ENCODE measurements at places on chromosomes 7 and 10. TPM values are rescaled to one million over a fixed set of nuclear protein-coding genes. Genes with fewer than 3 reads are reported as not detected.
A peak's percentile ranks its signal among the peaks of the same experiment; 100 is the strongest.

- no peak for DNase-seq
- H3K36me3 ChIP-seq, result peaks cover 6% of the 10 kb centered on the region
- H3K4me3 ChIP-seq, result no peak overlapping the region
- H3K27me3 ChIP-seq, result no peaks in the 10 kb centered on the region
- H3K4me1 ChIP-seq, result peaks cover 9% of the 10 kb centered on the region
These were observed 163.8 kb downstream of the RGS10 start for GRCh38 chr10:119378737-119379067.

The DDX50 gene
- total RNA-seq, result 41.9 TPM

GRCh38 chr10:121609426-121610380, 11.5 kb upstream of the FGFR2 start:
- no peak overlapping the region for H3K4me3 ChIP-seq
- no peaks in the 10 kb centered on the region for H3K4me1 ChIP-seq
- no peak for DNase-seq
- no peaks in the 10 kb centered on the region for H3K36me3 ChIP-seq
- no peak overlapping the region for H3K27ac ChIP-seq
- no peaks in the 10 kb centered on the region for H3K27me3 ChIP-seq

- H3K4me3 ChIP-seq, result no peak overlapping the region
- DNase-seq, result no peak
- no peaks in the 10 kb centered on the region for H3K4me1 ChIP-seq
- no peaks in the 10 kb centered on the region for H3K36me3 ChIP-seq
These were observed 10.8 kb upstream of the SLC25A28 start for GRCh38 chr10:99630991-99631390.

GRCh38 chr10:88070080-88070880, 206.9 kb downstream of the PTEN start:
- no peak for DNase-seq
- H3K36me3 ChIP-seq, result no peaks in the 10 kb centered on the region
- no peak overlapping the region for H3K4me3 ChIP-seq
- H3K4me1 ChIP-seq, result peaks cover 29% of the 10 kb centered on the region
- no peak overlapping the region for H3K27ac ChIP-seq

- no peaks in the 10 kb centered on the region for H3K27me3 ChIP-seq
- no peak overlapping the region for H3K4me3 ChIP-seq
- no peaks in the 10 kb centered on the region for H3K4me1 ChIP-seq
- DNase-seq, result no peak
- H3K27ac ChIP-seq, result no peak overlapping the region
These were observed 166.7 kb downstream of the POU6F2 start for GRCh38 chr7:39144420-39144819.

DNA sequence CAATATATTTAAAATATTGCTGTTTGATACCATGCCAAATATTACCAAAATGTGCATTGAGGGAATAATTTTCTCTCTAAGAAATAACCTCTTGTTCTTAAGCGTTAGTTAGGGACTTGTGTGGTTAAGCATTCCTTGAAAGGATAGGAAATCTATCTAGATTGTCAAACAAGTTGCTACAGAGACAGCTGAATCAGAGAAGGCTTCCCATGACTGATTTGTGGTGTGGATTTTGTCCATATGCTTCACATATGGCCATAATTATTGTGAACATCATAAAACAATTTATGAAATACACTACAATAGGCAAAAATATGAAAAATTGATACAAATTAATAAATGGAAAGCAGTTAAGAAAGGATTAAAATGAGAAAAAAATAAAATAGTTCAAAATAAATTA, 96.3 kb downstream of the GNAT3 start:
- H3K36me3 ChIP-seq, result no peaks in the 10 kb centered on the region
- H3K27me3 ChIP-seq, result no peaks in the 10 kb centered on the region
- H3K4me1 ChIP-seq, result no peaks in the 10 kb centered on the region
- DNase-seq, result no peak

- no peaks in the 10 kb centered on the region for H3K4me1 ChIP-seq
- DNase-seq, result no peak
- H3K4me3 ChIP-seq, result no peak overlapping the region
These were observed 1105.3 kb downstream of the NRG3 start for GRCh38 chr10:82980321-82980720.

GRCh38 chr7:157568770-157569584, 232.2 kb downstream of the DNAJB6 start:
- peak; percentile 75 for DNase-seq
- peak overlapping the region; percentile 40 for H3K27ac ChIP-seq
- peak overlapping the region; percentile 61 for H3K4me3 ChIP-seq
- H3K4me1 ChIP-seq, result peaks cover 17% of the 10 kb centered on the region
- H3K36me3 ChIP-seq, result no peaks in the 10 kb centered on the region
- H3K27me3 ChIP-seq, result no peaks in the 10 kb centered on the region

GRCh38 chr10:102322914-102323313, 72.6 kb upstream of the NFKB2 start:
- H3K4me3 ChIP-seq, result no peak overlapping the region
- DNase-seq, result peak; percentile 31
- no peak overlapping the region for H3K27ac ChIP-seq
- H3K4me1 ChIP-seq, result peaks cover 18% of the 10 kb centered on the region
- no peaks in the 10 kb centered on the region for H3K27me3 ChIP-seq

The GSTO2 gene
- 2.3 TPM for total RNA-seq

The ELMO1 gene
- total RNA-seq, result 131 TPM

The DGKI gene
- not detected for total RNA-seq

- no peaks in the 10 kb centered on the region for H3K4me1 ChIP-seq
- H3K36me3 ChIP-seq, result no peaks in the 10 kb centered on the region
- no peaks in the 10 kb centered on the region for H3K27me3 ChIP-seq
- H3K27ac ChIP-seq, result no peak overlapping the region
- H3K4me3 ChIP-seq, result no peak overlapping the region
- DNase-seq, result no peak
These were observed 158.5 kb downstream of the C7orf25 start for GRCh38 chr7:42753367-42753766.

- no peaks in the 10 kb centered on the region for H3K4me1 ChIP-seq
- no peaks in the 10 kb centered on the region for H3K36me3 ChIP-seq
- DNase-seq, result no peak
- no peaks in the 10 kb centered on the region for H3K27me3 ChIP-seq
- H3K27ac ChIP-seq, result no peak overlapping the region
These were observed 11.9 kb upstream of the OPTN start for GRCh38 chr10:13087986-13088618.

The PTN gene
- total RNA-seq, result not detected

- H3K4me3 ChIP-seq, result no peak overlapping the region
- no peak for DNase-seq
- H3K4me1 ChIP-seq, result no peaks in the 10 kb centered on the region
- no peaks in the 10 kb centered on the region for H3K27me3 ChIP-seq
- H3K27ac ChIP-seq, result no peak overlapping the region
These were observed 335.4 kb upstream of the MTPN start for GRCh38 chr7:136312592-136312991.

DNA sequence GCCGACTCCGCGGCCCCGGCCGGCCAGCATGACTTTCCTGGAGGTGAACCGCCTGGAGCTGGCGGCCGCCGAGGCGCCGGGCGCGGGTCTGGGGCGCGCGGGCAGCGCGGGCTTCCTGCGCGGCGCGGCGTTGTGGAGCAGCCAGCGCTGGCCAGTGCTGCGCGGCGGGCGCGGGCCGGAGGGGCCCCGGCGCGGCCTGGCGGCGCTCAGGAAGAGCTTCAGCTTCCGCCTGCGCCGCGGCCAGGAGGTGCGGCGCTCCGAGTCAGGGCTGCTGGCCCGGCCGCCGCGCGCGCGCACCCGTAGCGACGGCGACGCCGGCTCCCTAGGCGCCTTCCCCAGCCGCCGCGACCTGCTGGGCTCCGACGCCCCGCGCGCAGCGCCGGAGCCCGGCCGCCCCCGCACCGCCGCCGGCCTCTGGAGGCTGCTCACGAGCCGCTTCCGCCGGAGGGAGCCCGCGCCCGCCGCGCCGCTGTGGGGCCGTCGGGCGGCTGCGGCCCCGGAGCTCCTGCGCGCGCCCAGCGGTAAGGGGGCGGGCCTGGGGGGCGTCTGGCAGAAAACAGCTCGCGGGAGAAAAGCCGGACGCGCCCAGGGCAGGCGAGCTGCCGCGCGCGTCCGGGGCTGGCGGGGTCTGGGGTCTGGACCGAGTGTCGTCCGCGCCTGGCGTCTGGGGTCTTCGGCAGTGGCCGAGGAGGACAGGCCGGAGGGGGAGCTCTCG, 29.0 kb downstream of the AGAP3 start:
- DNase-seq, result peak; percentile 36
- H3K36me3 ChIP-seq, result no peaks in the 10 kb centered on the region
- H3K4me1 ChIP-seq, result peaks cover 31% of the 10 kb centered on the region
- H3K27me3 ChIP-seq, result no peaks in the 10 kb centered on the region
- no peak overlapping the region for H3K27ac ChIP-seq

- H3K27me3 ChIP-seq, result no peaks in the 10 kb centered on the region
- no peak overlapping the region for H3K4me3 ChIP-seq
- H3K4me1 ChIP-seq, result no peaks in the 10 kb centered on the region
- H3K36me3 ChIP-seq, result no peaks in the 10 kb centered on the region
- no peak for DNase-seq
These were observed 268.4 kb downstream of the GLRX3 start for GRCh38 chr10:130404476-130405055.
